Activated CD4-positive, CD25-positive, alpha-beta regulatory T cell (primary cell): ENCODE measurements at places on chromosomes 6 and 20.
A peak's percentile ranks its signal among the peaks of the same experiment; 100 is the strongest.

DNA sequence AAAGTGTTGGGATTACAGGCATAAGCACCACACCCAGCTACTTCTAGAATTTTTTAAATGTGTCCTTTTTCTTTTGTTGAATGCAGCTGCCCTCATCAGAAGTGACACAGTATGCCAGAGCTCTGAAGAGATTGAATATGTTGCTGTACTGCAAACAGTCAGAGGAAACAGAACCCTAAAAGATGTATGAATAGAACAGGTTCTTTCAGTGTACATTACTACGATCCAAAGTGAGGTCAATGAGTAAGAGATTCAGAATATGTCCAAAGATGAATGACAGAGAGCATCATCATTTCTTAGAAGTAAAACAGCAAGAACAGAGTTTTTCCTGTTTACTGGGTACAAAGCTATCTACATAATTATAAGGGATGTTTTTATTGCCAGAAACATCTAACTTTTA, 268.5 kb downstream of the NRN1 start:
- no peak for DNase-seq

DNA sequence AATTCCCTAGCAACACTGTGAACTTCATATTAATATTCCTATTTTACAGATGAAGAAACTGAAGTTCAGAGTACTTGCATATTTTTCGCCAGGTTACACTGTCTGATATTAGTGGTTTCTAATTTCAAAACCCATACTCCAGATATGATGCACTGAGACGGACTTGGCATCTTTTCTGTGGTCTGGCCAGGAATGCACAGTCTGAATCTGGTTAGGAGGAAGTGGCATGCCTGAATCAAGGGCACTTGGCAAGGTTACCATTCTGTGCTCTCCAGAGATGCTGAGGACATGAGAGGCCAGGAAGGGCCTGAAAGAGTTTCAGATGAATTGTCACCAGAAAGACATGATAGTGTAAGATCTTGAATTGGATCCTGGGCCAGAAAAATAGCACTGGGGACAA, 150.1 kb downstream of the HAO1 start:
- DNase-seq: no peak

DNA sequence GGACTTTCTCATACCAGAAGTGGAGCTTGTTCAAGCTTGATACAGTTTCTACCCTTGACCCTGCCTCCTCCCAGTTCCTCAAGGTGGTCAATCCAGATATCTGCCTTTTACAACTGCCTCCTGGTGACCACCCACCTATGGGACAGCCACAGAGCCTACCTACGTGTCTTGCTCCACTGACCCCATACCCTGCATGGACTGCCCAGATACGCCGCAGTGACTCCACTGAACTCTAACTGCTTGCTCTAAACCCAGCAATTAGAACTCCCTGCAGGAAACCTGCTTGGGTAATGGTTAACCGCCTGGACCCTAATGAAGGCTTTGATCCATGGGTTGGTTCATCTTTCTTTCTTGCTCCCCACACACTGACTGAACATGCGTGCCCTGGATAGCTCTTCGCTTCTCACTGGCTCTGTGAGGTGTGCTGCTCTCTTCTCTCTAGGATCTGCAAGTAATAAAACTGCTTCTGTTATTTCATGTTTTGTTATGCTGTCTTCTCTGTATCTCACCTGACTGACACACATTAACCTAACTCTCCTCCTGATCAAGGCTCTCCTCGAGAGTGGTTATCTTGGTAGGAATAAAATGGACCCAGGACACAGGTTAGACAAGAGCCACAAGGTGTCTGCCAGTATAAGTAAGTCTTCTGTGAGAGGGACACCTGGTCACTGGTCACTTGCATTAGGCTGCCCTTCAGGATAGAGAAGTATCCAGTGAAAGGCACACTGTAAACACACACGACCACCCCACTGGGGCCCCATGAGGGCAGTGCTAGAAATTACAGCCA, 79.2 kb downstream of the CHD6 start:
- no peak for DNase-seq

DNA sequence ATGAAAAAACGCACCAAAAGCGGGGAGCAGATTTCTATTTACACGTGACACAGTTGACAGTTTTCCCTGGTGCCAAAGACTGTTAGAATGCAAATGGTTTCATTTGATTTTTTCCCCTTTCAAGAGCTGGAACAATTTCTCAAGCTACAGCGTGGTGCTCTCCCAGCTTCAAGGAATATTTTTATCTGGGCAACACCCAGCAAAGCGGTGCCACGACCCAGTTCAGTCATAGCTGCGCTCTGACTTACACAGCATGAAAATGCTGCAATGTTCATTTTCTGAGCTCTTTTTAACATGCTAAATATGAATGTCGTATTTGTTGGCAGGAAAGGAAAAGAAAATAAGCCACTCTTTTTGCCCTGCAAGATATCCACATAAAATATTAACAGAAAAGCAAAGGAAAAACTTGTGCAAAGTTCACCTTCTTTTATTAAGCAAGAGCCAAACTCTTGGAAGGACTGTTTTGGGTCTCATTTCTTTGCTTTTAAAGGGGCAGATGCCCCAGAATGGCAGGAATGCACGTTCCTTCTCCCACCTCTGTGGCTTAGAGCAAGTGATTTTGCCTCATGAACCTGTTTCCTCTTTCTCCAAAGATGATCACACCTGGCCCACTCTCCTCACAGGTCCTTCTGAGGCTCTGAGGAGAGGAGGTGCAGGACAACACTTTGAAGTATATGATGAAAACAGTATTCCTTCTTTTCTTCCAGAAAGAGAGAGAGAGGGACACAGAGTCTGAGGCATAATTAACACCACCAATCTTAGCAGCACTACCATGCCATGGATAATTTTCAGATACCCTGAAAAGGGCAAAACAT, 47.0 kb downstream of the TTI1 start:
- no peak for DNase-seq

- no peak for DNase-seq
These were observed 288.1 kb upstream of the PRDM1 start for GRCh38 chr6:105797983-105798453.

- no peak for DNase-seq
These were observed 570.7 kb downstream of the HTR1B start for GRCh38 chr6:76892542-76892941.

DNA sequence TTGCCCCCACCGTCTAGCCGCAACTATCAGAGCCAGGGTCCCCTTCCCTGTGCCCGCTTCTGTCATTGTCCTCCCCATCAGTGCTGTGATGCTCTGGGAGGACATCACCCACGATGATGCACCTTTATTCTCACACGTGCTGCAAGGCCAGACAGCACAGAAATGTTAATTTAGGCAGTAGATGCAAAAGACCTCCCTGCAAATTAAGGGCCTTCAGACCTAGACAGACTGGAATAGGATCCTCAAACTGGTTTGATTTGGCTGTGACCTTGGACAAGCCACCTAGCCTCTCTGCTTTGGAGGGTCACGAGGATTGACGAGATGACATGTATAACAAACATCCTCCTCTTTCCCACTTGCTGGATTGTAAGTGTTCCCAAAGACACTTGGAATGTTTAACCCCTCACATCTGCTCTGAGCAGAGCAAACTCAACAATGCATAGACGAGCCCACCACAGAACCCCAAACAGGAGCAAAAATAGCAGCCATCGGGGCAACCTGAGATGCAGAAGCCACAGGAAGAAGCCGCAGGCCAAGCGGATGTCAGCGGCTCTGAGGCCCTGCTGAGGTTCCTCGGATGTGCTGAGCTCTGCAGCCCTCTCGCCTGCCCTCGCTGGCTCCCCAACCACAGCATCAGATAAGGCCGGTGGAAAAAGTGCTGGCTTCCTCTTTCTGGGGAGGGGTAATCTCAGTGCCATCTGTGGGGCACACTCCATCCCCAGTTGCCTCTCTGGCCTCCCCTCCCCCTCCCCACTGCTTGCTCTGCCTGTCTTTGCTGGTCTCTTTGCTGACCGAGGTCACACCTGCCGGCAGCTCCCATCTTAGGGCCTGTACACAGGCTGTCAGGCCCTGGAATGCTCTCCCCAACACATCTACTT, 35.3 kb downstream of the TOX2 start:
- DNase-seq: peak; percentile 15

GRCh38 chr6:104229057-104229456, 630.7 kb downstream of the HACE1 start:
- DNase-seq: no peak

DNA sequence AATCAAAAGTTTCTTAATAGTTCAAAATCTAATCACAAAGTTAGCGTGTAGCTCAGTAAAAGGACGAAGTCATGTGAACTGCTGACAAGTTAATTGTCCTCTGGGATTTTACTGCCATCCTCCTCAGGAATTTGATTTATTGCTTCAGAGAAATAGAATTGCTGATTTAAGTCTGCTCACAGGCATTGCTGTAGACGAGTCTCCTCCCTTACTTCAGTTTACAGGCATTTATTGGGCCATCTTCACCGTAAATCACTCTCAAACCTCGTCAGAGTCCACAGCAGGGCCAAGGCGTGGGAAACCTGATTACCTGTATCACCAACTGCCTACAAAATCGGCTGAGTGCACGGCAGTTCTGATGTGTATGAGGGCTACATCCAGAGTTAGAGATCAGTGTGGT, 119.1 kb upstream of the PDE10A start:
- DNase-seq: no peak

GRCh38 chr6:128414943-128415342, 105.5 kb downstream of the PTPRK start:
- no peak for DNase-seq

DNA sequence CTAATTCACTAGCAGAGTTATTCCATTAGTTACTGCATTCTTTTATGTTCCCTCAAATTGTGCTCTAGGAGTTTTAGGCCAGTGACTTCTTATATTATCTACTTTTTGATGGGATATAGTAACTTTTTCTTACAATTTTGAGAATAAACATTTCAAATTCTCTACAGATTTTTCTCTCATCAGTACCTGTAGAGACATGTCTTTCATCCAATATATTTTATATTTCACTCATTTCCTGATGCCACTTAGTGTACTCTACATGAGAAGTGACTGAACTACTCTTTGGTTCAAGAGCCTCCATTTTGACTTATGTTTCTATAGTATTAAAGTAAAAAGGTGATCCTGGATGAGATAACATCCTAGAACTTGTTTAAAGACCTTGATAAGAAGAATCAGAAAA, 108.5 kb downstream of the ELOVL4 start:
- DNase-seq: no peak

- DNase-seq: no peak
These were observed 67.8 kb downstream of the MMS22L start for GRCh38 chr6:97215157-97215769.

GRCh38 chr20:31817461-31817860, 1.7 kb upstream of the MYLK2 start:
- no peak for DNase-seq

- no peak for DNase-seq
These were observed 257.8 kb upstream of the KCNQ5 start for GRCh38 chr6:72363844-72364740.

DNA sequence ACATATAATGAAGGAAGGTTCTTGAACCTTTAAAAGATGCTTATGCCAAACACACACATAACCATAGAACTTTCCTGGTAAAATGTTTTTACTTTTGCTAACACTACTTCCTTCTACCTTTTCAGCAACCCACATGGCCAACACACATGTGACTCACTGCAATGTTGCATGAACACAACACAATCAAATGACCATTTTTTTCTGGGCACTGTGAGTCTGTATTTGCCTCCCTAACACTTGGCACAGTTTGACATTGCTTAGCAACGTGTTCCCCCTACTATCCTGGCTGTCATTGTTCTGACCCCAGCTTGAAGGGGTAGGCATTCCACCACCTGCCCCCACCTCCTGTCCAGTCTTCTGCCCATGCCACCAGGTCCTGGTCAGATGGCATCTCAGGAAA, 204.8 kb upstream of the PRND start:
- no peak for DNase-seq

DNA sequence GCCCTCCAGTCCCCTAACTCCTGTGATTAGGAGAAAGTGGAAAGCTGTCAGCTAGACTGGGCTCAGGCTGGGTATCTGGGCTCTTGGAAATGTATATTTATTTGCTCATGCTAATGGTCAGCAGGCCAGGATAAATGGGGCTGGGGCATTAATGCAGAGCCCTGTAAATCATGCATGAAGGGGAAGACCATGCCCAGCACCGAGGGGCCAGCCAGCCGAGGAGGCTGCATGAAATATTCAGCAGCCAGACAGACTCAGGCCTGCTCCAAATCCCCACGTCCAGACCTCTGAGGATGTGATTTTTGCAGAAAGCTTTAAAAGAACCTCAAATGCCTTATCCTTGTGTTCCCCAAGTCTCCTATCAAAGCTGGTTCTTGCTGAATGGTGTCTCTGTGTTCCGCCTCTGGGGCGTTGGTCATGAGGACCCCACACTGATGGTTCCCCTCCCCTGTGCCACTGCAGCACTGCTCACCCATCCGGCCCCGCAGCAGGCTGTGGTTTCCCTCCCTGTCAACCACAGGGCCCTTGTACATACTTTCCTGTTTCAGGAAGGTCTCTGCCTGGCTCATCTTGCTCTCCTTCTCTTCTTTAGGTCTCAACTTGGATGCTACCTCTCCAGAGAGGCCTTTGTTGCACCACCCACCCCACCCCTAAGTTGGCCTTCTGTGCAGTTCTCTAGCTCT, 358.4 kb downstream of the CDH26 start:
- no peak for DNase-seq

DNA sequence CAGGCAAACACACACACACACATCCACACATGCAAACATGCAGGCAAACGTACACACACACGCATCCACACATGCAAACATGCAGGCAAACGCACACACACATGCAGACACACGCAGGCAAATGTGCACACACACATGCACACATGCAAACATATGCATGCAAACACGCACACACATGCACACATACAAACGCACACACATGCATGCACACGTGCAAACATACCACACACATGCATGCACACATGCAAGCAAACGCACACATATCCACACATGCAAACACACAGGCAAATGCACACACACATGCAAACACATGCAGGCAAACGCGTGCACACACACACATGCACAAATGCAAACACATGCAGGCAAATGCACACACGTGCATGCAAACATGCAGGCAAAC, 46.9 kb upstream of the RIN2 start:
- DNase-seq: no peak

DNA sequence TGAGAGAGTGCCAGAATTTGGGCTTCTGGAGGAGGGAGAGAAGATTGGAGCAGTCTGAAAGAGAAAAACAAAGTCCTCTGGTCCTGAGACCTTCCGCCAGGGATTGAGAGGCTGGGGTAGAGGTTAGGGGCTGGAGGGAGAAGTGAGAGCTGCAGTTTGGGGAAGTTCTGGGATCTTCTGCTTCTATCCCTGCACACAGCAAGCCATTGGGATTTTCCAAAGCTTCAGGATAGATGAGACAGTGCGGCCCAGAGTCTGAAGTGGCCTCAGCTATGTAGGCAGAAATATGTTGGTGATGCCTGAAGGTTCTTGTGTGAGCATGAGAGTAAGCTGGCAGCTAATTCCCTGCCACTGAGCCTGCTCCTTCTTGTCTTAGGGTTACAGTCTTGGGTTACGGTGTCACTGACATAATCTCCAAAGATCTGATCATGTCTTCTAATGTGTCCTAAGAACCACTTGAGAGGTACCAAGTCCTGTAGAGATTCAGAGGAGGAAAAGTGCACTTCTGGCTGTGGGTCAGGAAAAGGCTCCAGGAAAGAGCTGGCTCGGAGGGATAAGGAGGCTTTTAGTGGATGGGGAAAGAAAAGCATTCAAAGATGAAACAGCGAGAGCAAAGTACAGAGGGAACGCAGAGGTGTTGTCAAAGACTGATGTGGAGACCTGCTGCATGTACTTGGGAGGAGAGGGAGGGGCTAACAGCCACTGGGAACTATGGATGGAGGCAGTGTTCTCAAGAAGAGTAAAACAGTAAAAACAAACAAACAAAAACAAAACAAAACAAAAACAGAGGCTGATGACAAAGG, 131.1 kb upstream of the MYLIP start:
- DNase-seq: no peak
